ENCODE measurements at places on chromosomes 16 and 17.

GRCh38 chr16:72241008-72241407 lies 69.1 kb upstream of the PMFBP1 start:
- DNase-seq, result no peak

GRCh38 chr16:22634954-22635353 lies 124.3 kb downstream of the NPIPB5 start:
- DNase-seq, result no peak

DNA sequence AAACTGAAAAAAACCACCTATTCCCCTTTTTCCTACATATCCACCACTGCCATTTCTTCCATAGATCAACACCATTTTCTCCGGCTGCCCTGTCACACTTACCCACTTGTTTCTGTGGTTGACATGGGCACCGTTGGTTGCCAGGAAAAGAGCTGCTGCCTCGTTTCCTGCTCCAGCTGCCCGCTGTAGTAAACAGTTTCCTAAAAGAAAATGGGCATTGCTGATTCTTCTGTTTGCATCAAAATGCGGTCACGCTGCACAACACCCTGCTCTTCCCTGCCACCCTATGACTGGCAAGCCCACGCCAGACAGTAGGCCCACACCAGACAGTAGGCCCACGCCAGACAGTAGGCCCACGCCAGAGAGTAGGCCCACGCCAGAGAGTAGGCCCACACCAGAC lies 46.3 kb downstream of the CYB5D2 start:
- DNase-seq, result no peak

DNA sequence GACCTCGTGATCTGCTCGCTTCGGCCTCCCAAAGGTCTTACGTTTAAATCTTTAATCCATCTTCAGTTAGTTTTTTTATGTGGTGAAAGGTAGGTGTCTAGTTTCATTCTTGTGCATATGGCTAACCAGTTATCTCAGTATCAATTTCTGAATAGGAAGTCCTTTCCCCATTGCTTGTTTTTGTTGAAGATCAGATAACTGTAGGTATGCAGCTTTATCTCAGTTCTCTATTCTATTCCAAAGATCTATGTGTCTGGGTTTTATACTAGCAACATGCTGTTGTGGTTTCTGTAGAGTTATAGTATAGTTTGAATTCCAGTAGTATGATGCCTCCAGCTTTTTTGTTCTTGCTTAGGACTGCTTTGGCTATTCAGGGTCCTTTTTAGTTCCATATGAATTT lies 65.2 kb downstream of the TNFRSF13B start:
- no peak for DNase-seq

DNA sequence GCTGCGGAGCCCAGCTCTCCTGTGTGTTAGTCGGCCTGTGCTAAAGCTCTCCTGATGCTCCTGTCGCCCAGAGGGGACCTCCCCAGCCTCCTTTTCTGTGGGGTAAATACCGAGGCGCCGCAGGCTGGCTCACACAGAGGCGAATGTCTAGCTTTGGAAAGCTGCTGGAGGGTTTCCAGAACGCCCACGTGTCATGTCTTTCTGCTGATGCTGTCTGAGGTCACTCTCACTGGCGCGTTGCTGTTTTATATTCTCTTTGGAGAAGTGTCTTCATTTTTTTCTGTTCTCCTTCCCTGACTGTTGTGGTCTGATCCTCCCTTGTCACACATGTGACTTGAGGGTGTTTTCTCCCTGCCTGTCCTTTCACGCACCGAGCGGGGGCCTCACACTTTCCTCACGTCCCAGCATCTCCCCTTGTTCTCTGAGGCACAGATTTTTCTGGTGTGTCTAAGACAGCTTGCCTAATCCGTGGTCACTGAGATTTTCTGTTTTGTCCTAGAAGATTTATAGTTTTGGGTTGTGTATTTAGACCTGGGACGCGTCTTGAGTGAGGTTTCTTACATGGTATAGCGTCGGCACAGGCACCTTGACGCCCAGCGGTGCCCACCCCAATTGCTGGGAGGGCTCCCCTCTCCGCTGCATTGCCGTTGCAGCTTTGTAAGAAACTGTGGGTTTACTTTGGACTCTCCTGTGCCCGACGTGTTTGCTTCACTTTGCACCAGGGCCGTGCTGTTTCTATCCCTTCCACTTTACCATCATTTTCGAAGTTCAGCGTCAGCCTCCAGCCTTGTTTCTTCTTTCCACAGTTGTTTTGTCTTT lies 92.1 kb upstream of the ZNF750 start:
- no peak for DNase-seq

Measured in activated CD4-positive, alpha-beta T cell treated with anti-CD3 and anti-CD28 coated beads, Interleukin-2, amount 50 U/mL, for 48 hours (primary cell).